ENCODE measurements at places on chromosomes 6 and 20.

DNA sequence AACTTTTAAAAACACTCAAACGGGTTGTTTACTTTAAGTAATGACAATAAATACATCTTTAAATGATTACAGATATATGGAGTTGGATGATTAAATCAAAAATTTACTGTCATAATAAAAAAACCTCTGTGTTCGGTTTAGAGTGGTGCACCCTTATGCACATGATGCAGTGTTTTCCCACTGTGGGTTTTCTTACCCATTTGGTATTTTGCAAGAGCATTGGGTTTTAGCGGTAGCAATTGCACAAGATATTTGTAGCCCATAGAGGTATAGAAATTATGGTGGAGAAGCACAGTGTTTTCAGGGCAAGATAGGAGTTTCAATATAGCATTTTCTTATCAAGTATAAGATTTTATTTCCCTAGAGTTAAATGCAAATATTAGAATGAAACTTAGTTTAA lies 410.8 kb upstream of the PLCB4 start:
- no peaks in the 10 kb centered on the region for H3K27me3 ChIP-seq
- H3K36me3 ChIP-seq: no peaks in the 10 kb centered on the region
- H3K27ac ChIP-seq: no peak overlapping the region

GRCh38 chr6:10521104-10521808 lies at the start of gene GCNT2:
GCNT2 (plus strand) TSS chr6:10521351; CDS start chr6:10528912, 7,561 bp downstream.
- H3K27me3 ChIP-seq: no peaks in the 10 kb centered on the region
- no peak for DNase-seq
- no peaks in the 10 kb centered on the region for H3K36me3 ChIP-seq
- peaks cover 9% of the 10 kb centered on the region for H3K4me1 ChIP-seq
- no peak within 1 kb of the TSS for H3K4me3 ChIP-seq
- no peak within 1 kb of the TSS for H3K27ac ChIP-seq

DNA sequence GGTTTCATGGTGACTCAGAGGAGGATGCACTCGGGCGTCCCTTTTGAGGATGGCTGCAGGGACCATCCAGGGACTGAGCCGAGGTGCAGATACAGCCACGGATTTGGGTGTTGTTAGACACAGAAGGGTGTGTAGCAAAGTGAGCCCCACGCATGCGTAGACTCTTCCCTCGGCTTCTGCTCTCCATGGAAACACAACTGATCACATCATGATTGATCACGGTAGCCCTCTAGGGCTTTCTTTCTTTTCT lies 606 bp upstream of the ULBP1 start:
- peak; percentile 85 for DNase-seq
- H3K27me3 ChIP-seq: peaks cover 72% of the 10 kb centered on the region
- peaks cover 2% of the 10 kb centered on the region for H3K36me3 ChIP-seq
- peak overlapping the region; percentile 89 for H3K27ac ChIP-seq
- peak overlapping the region; percentile 95 for H3K4me3 ChIP-seq

DNA sequence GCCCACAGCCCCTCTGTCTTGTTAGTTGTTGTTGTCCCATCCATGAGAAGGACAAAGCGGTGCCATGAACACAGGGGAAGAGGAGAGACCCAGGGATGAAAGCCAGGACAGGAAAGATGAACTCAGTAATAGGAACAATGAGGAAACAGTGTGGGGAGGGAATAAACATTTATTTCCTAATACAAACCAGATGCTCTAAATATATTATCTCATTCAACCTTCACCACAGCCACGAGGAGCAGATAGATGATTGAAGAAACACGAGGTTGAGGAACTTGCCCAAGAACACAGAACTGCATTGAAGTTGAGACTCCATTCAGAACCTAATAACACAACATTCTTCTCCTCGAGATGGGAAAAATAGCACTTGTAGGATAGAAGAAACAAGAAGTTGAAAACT lies 53.0 kb upstream of the AIG1 start:
- H3K36me3 ChIP-seq: no peaks in the 10 kb centered on the region
- no peak overlapping the region for H3K4me3 ChIP-seq
- DNase-seq: no peak
- no peak overlapping the region for H3K27ac ChIP-seq
- H3K27me3 ChIP-seq: peaks cover 9% of the 10 kb centered on the region

- no peak overlapping the region for H3K4me3 ChIP-seq
- DNase-seq: no peak
- peaks cover 8% of the 10 kb centered on the region for H3K27me3 ChIP-seq
- H3K4me1 ChIP-seq: peaks cover 2% of the 10 kb centered on the region
These were observed 643.7 kb downstream of the UTRN start for GRCh38 chr6:144928847-144929246.

DNA sequence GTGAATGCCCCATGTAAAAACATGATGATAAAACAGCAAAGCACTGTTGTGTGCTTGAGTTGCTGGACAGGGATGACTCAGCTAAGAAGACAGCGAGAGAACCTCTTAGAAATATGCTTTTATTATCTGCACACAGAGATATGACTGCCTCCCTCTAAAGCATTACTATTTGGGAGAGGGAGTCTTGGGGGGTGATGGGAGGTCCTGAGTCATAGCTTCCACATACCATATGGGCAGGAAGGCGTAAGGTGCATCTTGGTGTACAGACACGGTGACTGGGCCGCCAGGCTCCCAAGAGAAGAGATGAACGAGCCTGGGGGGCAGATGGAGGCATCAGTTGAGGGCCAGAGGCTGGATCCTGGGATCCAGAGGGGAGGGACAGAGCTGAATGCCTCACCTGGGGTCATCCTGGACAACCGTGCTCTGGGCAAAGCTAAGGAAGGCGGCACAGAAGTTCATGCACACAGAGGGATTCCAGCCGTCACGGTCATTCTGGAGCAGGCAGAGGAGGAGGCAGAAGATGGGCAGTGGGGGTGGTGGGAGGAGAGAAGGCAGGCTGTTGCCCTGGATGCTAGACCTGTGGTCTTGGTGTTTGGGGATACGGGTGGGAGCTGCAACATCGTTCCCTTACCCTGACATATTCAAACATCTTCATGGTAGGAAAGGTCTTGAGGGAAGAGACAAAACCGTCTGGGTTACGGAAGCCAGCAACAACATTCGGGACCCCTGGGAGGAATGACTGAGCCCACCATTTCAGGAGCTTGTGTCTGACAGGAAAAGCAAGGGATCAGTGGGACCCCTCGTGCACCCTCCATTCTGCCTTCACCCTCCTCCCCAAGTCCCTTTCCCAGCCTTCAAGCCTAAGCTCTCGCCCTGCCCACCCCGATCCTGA lies 2.0 kb downstream of the DXO start:
- peak overlapping the region; percentile 99 for H3K4me3 ChIP-seq
- H3K27me3 ChIP-seq: peaks cover 2% of the 10 kb centered on the region
- no peak for DNase-seq
- peaks cover 41% of the 10 kb centered on the region for H3K4me1 ChIP-seq

- H3K4me3 ChIP-seq: peak overlapping the region; percentile 16
- H3K36me3 ChIP-seq: no peaks in the 10 kb centered on the region
- H3K27me3 ChIP-seq: no peaks in the 10 kb centered on the region
- no peak for DNase-seq
- peak overlapping the region; percentile 77 for H3K27ac ChIP-seq
These were observed 8.7 kb upstream of the STXBP5 start for GRCh38 chr6:147195510-147195909.

GRCh38 chr6:15280028-15280427 lies 34.2 kb downstream of the JARID2 start:
- no peaks in the 10 kb centered on the region for H3K27me3 ChIP-seq
- DNase-seq: no peak
- peaks cover 32% of the 10 kb centered on the region for H3K36me3 ChIP-seq
- no peak overlapping the region for H3K4me3 ChIP-seq

DNA sequence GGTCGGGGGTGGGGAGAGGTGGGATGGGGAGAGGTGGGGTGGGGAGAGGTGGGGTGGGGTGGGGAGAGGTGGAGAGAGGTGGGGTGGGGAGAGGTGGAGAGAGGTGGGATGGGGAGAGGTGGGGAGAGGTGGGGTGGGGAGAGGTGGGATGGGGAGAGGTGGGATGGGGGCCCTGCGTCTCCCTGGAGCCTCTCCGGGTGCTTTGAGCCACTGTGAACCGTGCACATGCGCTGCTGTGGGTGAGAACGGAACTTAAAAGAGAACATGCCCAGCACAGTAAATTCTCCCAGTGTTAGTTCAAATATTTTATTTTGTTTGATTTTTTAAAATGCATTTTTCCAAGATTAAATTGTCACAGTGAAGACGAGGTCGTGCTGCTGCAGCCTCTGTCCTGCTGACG lies 16.7 kb downstream of the SS18L1 start:
- no peak overlapping the region for H3K27ac ChIP-seq
- no peak for DNase-seq
- no peak overlapping the region for H3K4me3 ChIP-seq
- H3K4me1 ChIP-seq: peaks cover 14% of the 10 kb centered on the region
- peaks cover 1% of the 10 kb centered on the region for H3K27me3 ChIP-seq
- peaks cover 31% of the 10 kb centered on the region for H3K36me3 ChIP-seq

- H3K27ac ChIP-seq: no peak overlapping the region
- H3K4me1 ChIP-seq: no peaks in the 10 kb centered on the region
- no peak for DNase-seq
- H3K27me3 ChIP-seq: no peaks in the 10 kb centered on the region
- no peaks in the 10 kb centered on the region for H3K36me3 ChIP-seq
- no peak overlapping the region for H3K4me3 ChIP-seq
These were observed 76.2 kb downstream of the CDH26 start for GRCh38 chr20:60034231-60035110.

- H3K27me3 ChIP-seq: no peaks in the 10 kb centered on the region
- H3K36me3 ChIP-seq: no peaks in the 10 kb centered on the region
- DNase-seq: no peak
- no peak overlapping the region for H3K4me3 ChIP-seq
- H3K4me1 ChIP-seq: no peaks in the 10 kb centered on the region
- H3K27ac ChIP-seq: no peak overlapping the region
These were observed 352.5 kb downstream of the CDH26 start for GRCh38 chr20:60310560-60311349.

DNA sequence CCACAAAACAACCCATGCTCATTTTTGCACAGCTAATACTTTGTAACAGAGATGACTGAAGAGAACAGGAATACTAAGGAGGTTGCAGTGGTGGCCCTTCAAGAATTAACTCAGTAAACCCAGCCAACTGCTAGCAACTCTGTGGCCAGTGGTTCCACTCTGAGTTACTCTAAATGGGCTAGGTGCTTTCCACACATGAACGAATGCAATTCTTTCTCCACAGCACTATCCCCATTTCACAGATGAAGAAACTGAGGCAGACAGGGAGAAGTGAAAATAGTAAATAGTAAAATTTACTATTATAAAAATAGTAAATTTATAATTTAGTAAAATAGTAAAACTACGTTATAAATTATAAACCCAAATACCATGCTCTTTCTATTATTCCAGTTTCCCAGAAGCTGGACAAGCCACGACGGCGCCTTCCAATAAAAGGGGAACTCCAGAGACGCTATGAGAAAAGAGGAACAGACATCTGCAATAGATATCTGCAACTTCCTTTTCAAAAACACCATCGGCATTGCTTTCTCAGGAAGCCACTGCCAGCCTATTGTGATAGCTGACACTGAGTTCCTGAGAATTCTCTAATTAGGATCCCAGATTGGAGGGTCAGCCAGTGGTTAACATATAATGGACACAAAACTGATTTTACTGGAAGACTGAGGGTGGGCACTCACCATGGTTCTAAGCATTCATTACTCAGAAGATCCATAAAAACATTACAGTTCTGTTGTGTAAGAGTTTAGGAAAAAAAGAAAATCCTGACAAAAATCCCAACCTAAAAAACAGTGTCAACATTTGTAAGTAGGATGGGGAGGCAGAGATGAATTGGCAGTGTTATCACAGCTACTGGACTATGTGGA lies 16.2 kb downstream of the FKBP1A start:
- no peak for DNase-seq
- peaks cover 84% of the 10 kb centered on the region for H3K4me1 ChIP-seq
- H3K27me3 ChIP-seq: no peaks in the 10 kb centered on the region
- peak overlapping the region; percentile 82 for H3K27ac ChIP-seq
- peak overlapping the region; percentile 65 for H3K4me3 ChIP-seq

- no peak overlapping the region for H3K4me3 ChIP-seq
- H3K36me3 ChIP-seq: no peaks in the 10 kb centered on the region
- peak; percentile 86 for DNase-seq
- H3K4me1 ChIP-seq: peaks cover 3% of the 10 kb centered on the region
- H3K27ac ChIP-seq: no peak overlapping the region
These were observed 16.2 kb downstream of the HLA-DPB1 start for GRCh38 chr6:33091957-33092356.

GRCh38 chr20:3648951-3649350 lies 14.2 kb downstream of the GFRA4 start:
- peaks cover 6% of the 10 kb centered on the region for H3K4me1 ChIP-seq
- no peaks in the 10 kb centered on the region for H3K27me3 ChIP-seq
- H3K27ac ChIP-seq: no peak overlapping the region
- no peak for DNase-seq
- H3K4me3 ChIP-seq: no peak overlapping the region

DNA sequence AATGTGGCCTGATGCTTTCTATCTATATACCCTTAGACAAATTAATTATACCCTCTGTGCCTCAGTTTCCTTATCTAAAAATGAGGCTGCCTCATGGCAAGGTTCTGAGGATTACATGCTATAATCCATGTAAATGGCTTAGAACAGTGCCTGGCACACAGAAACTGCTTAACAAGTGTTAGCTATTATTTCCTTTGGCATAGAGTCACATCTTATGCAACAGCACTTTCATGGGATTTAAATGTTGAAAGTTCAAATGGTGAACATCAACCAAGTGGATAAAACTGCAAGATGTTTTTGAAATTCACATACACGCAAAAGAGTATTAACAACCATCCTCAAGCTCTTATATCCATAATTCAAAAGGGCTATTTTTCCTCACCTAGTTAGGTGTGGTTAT lies 202.8 kb upstream of the JAG1 start:
- H3K4me1 ChIP-seq: no peaks in the 10 kb centered on the region
- H3K27me3 ChIP-seq: no peaks in the 10 kb centered on the region
- no peak overlapping the region for H3K27ac ChIP-seq
- no peak for DNase-seq

- H3K27me3 ChIP-seq: no peaks in the 10 kb centered on the region
- H3K4me3 ChIP-seq: no peak overlapping the region
- peaks cover 3% of the 10 kb centered on the region for H3K36me3 ChIP-seq
- DNase-seq: no peak
- H3K27ac ChIP-seq: no peak overlapping the region
These were observed 42.0 kb downstream of the CBFA2T2 start for GRCh38 chr20:33531885-33532284.

DNA sequence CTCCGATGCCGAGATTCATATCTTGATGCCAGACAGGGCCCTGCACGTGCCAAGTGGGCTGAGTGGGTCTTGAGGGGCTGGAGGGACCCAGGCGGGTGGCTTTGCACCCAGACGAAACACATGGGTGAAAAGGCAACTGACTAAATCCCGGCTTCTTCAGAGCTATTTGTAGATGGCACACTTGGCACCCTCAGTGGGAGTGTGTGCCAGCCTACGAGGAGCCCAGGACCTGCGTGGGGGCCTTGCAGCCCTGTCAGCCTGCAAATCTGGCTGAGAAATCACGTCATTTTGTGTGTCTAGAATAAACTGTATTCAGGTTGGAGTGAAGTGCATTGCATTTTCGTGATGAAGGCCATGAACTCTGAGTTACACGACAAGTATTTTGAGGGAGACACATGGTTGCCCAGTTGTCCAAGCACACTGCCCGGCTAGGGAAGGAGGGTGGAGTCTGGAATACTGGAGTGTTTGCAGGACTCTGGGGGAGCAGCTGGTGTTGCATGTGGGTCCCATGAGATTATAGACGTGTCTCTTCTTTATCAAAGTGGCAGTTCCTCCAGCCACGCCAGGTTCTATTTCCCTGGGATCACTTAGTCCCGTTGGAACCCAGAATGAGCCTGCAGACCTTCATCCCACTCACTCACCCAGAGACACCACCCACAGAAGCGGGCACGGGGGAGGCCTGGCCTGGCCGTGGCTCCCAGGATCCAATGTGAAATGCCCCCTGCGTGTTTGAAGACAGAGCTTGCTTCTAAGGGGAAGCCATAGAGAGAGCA lies 60.2 kb downstream of the DLL1 start:
- no peak overlapping the region for H3K27ac ChIP-seq
- H3K4me3 ChIP-seq: no peak overlapping the region
- H3K4me1 ChIP-seq: no peaks in the 10 kb centered on the region
